ENCODE measurements at places on chromosomes 4 and X.
A peak's percentile ranks its signal among the peaks of the same experiment; 100 is the strongest.

- no peak for DNase-seq
Measured at GRCh38 chr4:179472164-179472563, 2029.9 kb upstream of the AGA start.

GRCh38 chrX:37922928-37923327 is 75.6 kb upstream of the DYNLT3 start:
- no peak for DNase-seq

DNA sequence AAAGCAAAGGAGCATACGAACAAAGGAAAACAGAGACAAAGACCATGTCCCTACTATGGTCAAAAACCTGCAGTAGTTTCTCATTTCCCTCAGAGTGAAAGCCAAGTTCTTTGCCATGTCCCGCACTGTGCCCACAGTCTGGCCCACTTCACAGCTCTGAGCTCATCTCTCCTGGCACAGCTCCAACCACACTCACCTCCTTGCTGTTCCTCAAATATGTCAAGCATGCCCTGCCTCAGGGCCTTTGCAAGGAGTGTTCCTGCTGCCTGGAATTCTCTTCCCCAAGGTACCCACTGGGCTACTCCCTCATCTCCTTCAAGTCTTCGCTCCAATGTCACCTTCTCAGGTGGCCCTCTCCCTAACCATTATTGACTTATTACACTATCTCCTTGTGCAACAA is 72.1 kb downstream of the COX18 start:
- DNase-seq, result no peak

DNA sequence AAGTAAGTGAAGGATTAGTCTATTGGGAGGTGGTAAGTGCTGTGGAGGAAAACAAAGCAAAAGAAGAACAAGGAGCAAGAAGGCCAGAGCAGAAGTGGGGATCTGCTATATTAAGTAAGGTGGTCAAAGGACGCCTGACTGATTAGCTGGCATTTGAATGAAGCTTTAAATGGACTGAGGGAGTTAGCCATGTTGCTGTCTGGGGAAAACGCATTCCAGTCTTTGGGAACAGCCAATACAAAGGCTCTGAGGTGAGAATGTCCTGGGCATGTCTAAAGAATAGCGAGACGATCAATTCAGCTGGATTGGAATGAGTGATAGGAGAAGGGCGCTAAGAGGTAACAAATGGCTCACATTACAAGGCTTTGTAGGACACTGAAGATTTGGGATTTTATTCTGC is 48.5 kb upstream of the ATOH1 start:
- DNase-seq, result no peak

- DNase-seq, result no peak
Measured at GRCh38 chr4:136088211-136088867, 1444.0 kb downstream of the PCDH18 start.

GRCh38 chrX:136214551-136214950 is 36.6 kb downstream of the MAP7D3 start:
- DNase-seq, result no peak

GRCh38 chrX:139831675-139832456 is 101.0 kb downstream of the ATP11C start:
- DNase-seq, result no peak

DNA sequence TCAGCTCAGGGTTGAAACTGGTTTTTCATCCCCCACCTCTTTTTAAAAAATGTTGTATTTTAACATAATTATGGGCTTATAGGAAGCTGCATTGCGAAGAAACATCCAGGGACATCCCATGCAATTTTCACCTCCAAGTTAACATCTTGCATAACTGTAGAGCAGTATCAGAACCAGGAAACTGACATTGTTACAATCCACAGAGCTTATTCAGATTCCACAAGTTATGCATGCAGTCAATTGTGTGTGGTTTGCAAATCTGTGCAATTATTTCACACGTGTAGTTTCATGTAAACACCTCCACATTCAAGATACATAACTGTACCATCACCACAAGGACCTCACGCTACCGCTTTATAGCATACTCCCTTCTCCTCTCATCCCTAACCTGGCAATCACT is 97.5 kb upstream of the GATB start:
- no peak for DNase-seq

DNA sequence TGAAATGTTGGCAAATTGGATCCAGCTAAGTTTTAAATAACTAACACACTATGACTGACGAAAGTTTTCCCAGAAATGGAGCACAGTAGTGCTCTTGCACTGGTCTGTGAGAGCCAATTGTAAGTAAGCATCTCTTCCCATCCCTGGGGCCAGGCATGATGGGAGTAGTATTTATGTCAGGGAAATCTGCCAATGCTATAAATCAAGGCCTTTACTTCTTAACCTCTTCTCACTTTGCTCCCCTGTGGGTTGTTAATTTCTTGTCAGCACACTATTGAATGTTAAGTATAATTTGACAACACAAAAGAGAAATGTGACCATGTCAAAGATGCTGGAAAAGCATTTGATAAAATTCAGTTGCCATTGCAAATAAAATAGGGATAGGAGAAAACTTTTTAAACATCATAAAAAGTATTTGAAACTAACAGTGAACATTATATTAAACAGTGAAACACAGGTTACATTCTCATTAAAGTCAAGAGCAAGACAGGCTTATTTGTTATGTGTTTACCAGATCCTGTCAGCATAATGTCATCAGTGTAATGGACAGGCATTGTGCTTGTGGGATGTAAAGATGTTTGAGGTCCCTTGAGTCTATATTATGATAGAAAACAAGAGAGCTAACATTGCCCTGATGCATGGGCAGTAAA is 5.0 kb downstream of the F8A1 start:
- DNase-seq, result no peak

DNA sequence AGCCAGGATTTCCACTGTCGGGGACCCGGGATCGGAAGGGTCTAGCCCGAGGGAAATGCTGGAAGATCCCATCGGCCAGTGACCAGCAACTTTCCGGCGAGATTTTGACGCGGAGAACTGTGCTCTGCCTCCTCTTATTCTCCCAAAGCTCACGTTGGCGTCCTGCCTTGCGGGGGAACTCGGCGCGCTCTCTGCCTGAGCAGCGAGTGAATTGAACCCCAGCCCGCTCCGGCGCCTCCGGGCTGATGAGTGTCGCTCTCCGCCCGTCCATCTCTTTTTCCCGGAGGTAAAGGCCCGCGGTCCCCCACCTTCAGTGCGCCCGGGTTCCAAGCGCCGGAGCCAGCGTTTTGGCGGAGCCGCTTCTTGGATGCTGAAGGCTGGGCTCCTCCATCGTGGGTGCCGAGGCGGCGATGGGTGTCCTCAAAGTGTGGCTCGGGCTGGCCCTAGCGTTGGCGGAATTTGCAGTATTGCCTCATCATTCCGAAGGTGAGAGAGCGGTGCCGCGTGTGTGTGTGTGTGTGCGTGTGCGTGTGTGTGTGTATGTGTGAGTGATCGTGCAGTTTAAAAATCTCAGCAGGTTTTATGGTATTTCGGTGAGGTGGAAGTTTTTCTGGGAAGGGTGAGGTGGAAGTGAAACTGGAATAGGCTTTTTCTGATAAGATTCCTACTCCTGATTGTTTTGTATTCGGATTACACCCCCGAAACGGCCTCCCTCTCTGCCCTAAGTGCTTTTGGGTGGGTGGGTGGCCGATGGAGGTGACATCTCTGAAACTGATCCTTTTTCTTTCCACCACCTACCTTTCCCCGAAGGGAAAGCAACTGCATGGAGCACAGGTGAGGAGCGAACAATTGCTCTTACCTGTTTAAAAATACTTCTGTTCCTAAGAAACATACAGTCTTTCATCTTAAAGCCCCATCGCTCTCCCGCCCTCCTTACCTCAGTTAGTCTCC is 752 bp downstream of the FRAS1 start:
- peak; percentile 15 for DNase-seq

DNA sequence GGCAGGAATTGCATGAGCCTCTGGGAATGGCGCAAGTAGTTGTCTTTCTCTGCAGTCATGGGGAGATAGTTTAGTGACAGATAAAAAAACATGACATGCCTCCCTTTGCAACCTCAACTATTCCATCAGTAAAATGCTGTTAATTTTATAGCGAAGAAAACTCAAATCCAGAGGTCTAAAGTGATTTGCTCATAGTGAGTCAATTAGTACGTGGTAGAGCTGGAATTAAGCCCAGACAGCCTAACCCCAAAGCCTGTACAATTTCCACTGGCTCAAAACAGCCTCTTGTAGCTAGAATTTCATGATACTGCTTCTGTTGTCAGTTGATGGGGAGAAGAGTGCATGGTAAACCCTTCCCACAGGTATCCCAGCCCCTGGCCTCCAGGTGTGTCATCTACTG is 81.3 kb upstream of the TRPC5 start:
- no peak for DNase-seq

DNA sequence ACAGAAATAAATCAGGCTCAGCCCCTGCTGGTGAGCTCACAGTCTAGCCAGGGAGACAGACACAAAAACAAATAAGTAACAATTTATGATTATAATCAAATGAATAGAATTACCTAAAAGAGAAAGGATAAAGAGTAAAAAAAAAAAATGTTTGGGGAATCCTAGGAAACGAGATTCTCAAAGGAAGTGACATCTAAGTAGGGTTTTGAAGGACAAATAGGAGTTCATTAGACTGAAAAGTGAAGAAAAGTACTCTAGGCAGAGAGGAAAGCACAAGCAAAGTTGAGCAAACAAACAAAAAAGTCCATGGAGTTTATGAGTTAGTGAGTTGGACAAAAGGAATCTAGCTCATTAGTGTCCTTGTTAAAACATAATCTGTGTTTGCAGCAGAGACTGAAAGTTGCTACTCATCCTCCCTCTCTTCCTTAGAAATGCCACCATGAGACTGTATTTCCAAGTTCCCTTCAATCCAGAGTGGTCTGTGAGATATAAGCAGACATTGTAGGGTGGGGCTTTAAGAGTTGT is 145.6 kb downstream of the SPATA18 start:
- no peak for DNase-seq

GRCh38 chrX:82676386-82676785 is 831.7 kb upstream of the POU3F4 start:
- DNase-seq, result no peak

- DNase-seq, result no peak
Measured at GRCh38 chr4:185217408-185217975, 8.1 kb downstream of the SNX25 start.

- no peak for DNase-seq
Measured at GRCh38 chr4:121876070-121876469, 5.8 kb upstream of the BBS7 start.

DNA sequence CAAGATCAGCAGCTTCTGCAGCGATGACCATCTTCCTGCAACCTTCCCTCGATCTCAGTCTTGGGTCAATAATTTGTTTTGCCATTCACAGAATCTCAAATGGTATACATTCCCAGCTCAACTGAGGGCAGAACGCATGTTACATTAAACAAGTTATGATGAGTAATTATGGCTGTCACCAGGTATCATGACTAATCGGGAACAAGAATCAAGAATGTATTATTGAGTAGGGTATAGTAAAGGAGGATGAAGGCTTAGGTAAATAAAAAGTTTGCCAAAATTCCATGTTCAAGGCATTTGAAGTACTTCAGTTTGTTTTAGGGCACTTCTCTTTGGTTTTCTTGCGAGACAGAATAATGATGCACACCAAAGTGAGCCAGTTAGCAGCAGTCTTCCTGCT is 194.1 kb downstream of the SH2D1A start:
- no peak for DNase-seq

DNA sequence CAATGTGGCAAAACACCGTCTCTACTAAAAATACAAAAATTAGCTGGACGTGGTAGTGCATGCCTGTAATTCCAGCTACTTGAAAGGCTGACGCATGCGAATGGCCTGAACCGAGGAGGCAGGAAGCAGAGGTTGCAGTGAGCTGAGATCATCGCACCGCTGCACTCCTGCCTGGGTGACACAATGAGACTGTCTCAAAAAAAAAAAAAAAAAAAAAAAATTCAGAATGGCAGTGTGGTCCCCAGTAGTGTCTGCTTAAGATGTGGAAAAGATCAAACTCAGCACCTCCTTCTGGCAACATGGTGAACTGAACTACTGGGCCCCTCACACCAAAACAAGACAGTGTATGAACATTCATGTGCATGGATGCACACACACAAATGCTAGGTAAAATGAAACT is 32.2 kb downstream of the SMS start:
- DNase-seq, result no peak

- DNase-seq, result no peak
Measured at GRCh38 chr4:8173492-8174242, 15.1 kb upstream of the ABLIM2 start.

DNA sequence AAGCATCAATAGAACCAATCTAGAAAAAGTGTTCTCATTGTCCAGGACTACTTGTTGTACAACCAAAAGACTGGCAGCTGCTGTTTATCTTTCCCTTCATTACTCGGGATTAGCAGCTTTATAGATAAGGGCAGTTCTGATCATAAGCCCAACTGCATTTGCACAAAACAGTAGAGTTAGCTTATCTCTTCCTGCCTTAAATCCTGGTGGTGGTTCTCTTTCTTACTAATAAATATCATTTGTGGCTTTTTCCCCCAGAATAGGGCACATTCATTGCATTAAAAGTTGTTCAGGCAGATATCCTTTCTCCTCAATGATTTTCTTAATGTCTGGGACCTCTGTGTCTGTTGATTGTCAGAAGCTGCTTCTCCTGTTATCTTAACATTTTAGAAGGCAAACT is 20.2 kb upstream of the RRAGB start:
- DNase-seq, result no peak

DNA sequence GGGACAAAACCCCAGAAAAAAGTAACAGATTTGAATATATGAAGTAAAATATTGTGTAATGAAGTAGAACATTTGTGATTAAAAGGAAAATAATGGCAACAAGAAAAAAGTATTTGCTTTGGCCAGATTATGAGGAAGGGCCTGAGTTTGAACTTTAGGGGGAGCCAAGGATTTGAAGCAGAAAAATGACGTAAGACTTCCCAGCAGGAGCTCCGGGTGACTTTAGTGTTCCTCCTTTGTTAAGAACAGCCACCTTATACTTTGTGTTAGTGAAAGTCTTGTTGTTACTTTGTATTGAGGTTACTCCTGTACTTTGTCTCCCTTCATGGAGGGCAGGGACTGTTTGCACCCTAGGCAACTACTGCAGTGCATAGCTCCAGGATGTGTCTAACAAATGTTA is 41.1 kb downstream of the DCUN1D4 start:
- no peak for DNase-seq

DNA sequence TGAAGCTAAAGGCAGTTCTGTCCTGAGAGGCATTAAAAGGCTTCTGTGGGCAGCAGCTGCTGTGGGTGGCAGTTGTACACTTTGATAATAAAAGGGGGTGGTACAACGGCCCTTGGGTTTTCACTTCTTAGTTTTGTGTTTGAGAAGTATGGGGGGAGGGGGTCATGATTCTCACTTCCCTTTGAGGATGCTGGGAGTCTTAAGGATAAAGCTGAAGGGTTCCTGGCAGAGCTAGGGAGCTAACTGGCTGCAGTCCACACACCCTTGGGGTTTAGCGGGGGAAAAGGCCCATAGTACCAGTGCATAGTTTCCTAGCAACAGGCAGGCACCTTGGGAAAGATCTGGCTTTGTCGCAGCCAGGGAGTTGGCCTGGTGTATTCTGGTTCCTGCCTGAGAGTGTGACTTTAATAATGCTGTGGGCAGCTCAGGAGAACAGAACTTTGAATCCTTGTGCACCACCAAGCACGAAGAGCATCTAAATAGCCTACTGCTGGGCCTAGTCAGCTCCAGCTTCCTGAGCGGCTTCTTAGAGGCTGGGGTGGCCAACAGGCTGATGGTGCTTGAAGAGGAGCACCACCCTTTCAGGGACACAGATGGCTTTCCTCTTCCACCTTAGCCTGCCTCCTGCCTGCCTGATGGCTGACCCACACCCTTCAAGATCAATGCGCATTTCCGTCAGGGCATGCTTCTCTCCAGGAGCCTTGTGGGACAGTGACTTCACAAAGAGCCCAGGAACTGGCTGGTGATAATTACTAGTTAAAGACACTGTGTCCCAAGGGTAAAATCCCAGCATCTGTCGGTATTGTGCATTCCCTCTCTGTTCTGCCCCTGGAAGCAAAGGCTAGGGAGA is 12.5 kb downstream of the ZBTB33 start:
- no peak for DNase-seq

Data from WERI-Rb-1 (cell line).